CD4-positive, alpha-beta T cell treated with Interleukin-4 for 4 hours (primary cell): ENCODE measurements at places on chromosomes 16 and 17.

DNA sequence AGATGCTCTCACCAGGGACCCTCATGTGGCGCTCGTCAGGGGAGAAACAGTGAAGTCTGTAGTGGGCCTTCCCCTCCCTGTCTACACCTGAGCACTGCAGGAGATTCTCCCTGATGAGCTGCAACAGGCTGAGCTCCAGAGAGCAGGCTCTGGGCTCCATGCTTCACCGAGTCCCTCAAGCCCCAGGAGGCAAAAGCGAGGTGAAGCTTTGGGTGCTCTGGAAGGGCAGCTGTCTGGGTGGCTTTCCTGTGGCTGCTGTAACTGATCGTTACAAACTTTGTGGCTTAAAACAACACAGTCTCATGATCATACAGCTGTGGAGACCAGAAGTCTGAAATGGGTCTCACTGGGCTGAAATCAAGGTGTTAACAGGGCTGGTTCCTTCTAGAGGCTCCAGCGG, 12.1 kb upstream of the CD300LD start:
- DNase-seq: no peak

- DNase-seq: no peak
Measured at GRCh38 chr16:15051387-15051951, 4.4 kb downstream of the NTAN1 start.

DNA sequence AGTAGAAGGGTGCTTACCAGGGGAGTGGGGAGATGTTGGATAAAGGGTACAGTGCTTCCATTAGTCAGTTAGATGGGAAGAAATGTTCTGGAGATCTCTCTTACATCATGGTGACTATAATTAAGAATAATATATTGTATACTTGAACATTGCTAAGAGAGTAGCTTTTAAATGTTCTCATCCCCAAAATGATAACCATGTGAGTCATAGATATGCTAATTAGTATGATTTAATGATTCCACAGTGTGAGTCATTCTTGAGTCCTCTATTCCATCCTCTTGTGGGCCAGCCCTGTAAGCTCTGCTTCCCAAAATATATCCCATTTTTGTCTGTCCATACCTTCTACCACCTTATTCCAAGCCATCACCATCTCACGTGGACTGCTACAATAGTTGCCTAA, 80.6 kb upstream of the CDH11 start:
- DNase-seq: no peak

DNA sequence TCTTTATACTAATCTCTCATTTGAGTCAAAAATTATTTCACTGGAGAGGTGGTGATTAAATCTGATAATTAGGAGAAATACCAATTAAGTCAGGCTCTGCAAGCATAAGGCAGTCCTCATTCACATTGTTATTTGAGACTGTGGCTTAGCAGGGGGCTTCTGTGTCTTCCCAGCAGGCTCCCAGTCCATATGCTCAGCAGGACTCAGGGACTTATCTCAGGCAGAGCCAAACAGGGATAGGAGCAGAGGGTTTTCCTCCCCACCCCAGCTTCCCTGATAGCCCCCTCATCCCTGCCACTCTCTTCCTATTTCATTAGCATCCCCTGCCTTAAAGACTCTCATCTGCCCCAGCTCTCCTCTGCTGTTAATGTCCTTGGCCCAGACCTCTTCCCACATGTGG, 104.3 kb upstream of the DNAH9 start:
- no peak for DNase-seq

DNA sequence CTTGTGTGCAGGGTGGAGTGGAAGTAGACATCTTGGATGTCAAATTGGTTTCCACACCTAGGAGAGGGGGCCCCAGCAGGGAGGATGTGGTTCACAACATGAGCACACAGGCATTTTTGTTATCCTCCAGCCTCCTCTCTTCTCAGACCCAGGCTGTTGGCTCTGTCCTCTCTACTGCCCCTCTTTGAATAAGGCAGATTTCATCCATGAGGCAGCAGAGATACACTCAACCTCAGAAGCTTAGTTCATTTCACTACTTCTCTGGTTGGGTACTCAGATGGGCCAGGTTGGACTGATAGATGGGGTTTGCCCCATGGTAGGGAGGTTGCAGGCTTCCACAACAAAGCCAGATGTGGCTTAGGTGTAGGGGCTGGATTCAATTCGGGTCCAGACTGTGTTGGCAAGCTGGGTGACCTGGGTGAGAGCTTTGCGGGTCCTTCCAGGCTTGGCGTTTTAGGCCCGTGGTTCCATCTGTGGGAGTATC, 22.2 kb upstream of the NFATC3 start:
- peak; percentile 56 for DNase-seq

- no peak for DNase-seq
Measured at GRCh38 chr16:51939378-51939871, 607.5 kb downstream of the TOX3 start.

DNA sequence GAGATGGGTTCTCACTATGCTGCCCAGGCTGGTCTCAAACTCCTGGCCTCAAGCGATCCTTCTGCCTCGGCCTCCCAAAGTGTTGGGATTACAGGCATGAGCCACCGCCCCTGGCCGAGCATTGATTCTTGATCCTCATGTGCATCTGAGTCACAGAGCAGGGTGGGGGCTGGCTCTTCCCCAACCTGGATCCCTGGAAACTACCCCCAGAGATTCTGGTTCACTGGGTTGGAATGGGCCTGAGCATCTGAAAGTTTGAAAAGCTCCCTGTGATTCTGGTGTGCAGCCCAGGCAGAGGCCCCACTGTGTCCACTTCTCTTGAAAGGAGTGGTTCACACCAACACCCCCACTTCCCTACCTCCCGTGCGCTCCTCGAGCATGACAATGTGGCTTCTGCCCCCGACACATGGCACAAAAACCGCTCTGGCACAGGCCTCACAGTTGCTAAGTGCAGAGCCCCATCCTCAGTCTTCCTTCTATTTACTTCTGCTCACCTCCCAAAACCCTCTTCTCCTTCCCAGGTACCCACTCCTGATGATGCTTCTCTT, 4.6 kb downstream of the QPRT start:
- no peak for DNase-seq

GRCh38 chr17:29567304-29567553, 392 bp upstream of the ABHD15 start:
- DNase-seq: no peak

DNA sequence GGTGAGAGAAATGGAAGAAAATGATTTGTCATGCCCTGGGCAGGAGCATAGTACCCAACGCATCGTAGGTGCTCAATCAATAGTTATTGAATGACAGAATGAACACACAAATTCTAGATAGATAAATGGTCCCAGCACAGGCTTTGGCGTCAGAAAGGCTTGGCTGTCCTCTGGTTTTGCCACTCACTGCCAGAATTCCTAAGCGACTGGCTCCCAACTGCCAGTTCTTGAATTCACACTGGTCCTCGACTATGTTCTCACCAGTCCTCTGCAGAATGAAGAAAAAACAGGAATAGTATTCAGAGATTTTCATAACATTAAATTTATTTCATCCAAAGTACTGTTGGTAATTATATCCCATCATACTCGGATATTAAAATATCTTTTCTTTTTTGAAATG, 163.1 kb upstream of the NOL11 start:
- no peak for DNase-seq

- no peak for DNase-seq
Measured at GRCh38 chr16:47366228-47366627, 94.6 kb downstream of the ITFG1 start.

DNA sequence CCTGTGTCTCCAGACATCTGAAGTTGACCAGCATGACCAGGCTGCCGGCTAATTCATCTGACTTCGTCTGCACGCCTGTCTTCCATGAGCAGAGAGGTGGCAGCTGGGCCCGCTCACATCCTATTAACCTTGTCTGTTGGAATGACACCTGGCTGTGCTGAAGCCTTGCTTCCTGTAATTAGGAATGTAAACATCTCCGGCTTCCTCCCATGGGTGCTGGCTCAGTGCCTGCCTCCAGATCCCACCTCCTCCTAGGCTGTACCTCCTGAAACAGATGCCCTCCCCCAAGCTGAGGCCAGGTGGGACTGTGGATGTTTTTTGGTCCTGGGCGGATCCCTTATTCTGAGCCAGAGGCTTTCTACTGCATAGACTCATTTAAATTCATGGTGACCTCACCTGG, 296.3 kb downstream of the HS3ST4 start:
- no peak for DNase-seq

DNA sequence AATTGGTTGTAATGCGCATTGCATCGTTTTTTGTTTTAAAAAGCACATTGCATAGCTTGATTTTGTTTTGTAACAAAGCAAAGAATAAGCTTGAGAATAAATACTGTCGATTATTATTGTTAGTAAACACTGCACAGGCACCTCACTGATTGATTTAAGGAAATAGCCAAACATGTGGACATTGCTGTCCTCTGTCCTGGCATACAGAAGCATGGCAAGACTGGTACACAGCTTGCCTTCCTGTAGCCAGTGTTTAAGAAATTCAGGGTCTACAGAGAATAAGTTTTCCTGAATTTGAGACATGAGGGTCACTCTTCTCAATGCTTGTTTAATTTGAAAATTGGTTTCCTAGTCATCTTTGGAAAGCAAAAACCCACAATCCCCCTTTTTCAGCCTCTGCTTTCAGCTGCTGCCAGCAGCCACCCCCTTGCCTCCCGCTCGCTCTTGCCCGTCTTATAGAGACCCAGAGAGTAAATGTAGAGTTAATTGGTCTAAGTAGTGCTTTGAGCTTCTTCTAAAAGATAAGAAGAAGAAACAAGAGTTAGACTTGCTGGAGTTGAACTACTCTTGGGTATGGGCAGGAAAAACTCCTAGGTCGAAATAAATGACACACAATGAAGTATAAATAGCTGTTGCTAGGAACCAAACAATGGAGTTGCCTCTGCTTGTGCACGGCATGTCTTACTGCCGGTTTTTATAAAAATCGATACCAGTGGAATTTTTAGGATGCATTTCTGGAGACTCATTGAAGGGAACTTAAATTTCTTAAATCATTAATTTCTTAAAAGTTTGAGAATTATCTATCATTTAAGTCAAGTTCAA, 116.6 kb downstream of the MRTFB start:
- no peak for DNase-seq

DNA sequence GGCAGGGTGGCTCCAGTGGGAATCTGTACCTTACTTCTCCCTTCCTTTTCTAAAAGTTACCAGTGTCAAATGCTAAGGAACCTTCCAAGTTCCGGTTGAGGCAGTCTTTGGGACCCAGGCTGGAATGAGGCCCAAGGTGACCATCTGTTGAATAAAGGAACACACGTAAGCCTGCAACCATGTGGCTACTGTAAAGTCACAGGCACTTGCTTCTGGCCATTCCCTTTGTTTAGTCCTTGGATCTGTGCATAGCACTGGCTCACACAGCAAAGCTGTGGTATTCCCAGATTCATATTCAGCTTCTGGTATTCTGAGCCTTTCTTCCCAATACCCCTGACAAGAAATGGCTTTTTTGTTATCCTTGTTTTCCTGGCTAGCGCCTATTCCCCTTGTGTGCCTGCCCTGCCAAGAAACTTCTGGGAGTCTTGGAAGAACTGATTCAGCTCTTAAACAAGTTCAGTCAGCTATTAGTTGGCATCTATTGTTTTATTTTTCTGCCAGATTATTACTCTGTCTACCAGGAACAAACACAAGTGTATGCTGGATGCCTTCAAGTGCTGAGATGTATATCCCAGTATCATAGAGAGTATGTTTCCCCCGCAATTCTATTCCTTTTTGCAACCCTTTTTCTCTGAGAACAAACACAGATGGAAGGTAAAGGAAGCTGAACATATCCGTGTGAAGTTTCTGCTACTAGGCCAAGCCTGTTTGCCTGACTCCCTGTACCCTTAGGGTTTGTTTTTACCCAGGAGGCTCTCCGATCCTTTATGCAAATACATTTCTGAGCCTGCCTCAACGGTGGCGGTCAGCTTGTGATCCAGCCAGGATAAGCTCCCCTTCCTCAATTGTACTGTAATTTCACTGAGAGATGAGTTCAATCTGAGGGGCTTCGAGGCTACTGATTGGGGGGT, 13.2 kb downstream of the TMEM238L start:
- no peak for DNase-seq

- no peak for DNase-seq
Measured at GRCh38 chr17:60154616-60155426, 5.0 kb downstream of the CA4 start.

DNA sequence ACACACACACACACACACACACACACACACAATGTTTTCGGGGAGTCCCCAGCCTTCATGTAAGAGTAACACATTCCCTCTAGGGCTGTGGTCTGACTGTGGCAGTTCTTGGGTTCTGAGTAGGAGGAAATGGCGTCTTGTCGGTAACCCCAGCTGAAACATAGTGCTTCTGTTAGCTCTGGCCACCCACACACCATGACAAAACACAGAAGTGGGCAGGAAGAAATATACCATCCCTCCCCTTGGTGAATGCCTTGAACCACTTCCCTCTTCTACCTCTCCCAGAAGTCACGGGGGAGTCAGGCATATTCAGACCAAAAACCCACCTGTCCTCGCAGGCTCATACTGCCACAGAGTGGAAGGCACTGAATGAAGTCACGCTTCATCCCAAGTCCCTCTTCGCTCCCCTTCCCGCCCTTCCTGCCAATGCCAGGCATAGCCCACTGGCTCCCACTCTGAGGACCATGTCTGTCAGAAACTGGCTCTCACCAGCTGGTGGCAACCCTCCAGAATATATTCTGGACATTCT, 11.5 kb downstream of the SLC35B1 start:
- peak; percentile 83 for DNase-seq

- DNase-seq: no peak
Measured at GRCh38 chr17:74414510-74414909, 17.4 kb upstream of the GPRC5C start.

- peak; percentile 90 for DNase-seq
Measured at GRCh38 chr17:41338961-41339485, 11.6 kb downstream of the KRT33A start.

GRCh38 chr17:12568358-12569251, 97.1 kb upstream of the MYOCD start:
- DNase-seq: no peak

GRCh38 chr17:40857535-40857934, 9.5 kb downstream of the KRT12 start:
- no peak for DNase-seq

GRCh38 chr17:81939881-81940385, 2.8 kb upstream of the PYCR1 start:
- DNase-seq: no peak

DNA sequence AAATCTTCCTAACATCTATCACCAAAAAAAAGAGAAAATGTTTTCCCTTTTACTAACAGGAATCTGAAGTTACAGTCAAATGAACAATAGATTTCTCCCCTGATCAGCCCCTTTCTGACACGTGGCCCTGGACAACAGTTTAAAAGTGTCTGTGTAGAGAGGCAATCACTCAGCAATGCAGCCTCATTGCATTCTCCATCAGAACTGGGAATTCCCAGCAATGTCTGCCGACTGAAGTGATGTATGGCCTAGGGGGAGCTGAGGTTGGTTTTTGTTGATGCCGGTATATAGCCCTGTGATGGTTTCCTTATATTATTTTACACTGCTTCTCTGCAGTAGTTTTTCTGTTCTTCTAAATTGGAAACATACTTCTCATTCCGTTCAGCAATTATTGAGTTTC, 904.3 kb upstream of the CDH8 start:
- no peak for DNase-seq

- no peak for DNase-seq
Measured at GRCh38 chr16:76574651-76575050, 297.4 kb downstream of the CNTNAP4 start.
